ENCODE measurements at places on chromosomes 7 and 10. TPM values are rescaled to one million over a fixed set of nuclear protein-coding genes. Genes with fewer than 3 reads are reported as not detected.

- no peak for DNase-seq
Measured at GRCh38 chr7:96169439-96169838, 152.5 kb downstream of the SLC25A13 start.

DNA sequence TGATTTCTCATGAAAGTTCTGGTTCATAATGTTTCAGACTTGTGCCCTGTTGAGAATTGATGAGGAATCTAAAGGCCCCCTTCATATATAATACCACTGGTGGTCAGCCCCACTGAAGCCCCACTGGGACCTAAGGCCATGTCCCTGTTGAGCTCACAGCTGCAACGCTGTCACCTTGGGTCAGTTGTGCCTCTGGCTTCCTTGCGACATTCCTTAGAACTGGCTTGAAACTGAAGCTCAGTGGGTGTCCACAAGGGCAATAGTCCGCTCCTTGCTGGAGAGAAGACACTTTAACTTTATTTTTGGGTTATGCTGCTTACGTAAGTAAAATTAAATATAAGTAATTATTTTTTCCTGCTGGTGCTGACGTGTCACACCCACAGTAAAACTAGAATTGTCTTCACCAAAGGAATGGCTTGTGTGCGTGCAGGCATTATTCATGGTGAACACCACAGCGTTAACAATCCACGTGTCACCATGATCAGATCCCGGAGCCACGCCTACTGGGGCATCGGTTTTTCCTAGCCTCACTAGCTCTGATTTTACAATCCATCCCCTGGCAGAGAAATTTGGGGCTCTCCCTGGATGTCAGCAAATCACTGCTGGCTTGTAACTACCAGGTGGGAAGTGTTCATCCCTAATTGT is 66.5 kb downstream of the BICC1 start:
- DNase-seq: no peak

DNA sequence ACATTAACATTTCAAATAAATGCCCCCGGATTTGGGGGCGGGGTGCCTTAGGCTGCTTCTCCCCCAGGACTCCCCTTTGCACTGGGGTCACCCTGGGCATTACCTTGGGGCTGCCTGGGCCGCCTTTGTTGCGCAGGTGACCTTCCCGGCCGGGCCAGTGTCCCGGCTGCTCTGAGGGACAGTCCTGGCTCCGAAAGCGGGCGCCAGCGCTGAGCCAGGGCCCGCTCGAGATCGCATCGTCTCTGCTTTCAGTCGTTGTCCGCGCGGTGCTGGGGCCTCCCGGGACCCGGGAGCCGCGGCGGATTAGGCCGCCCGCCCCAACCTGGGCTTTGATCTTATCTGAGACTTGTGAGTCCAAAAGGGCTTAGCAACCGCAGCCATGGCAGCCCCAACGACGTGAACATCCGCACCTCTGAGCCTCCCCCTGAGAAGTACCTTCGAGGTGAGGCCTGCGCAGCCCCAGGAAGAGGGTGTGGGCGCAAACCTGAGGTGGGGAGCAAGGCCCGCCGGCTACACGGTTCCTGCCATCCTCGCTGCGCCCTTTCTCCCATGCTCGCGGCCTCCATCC is 14.8 kb upstream of the WAPL start:
- no peak for DNase-seq

Gene ANKRD30A
- total RNA-seq: not detected

Gene FGFBP3
- total RNA-seq: 0.40 TPM

Gene CYP2C9
- total RNA-seq: 5.1 TPM

Data from esophagus squamous epithelium (tissue), 5 donors.